ENCODE measurements at places on chromosomes 6 and 20.

DNA sequence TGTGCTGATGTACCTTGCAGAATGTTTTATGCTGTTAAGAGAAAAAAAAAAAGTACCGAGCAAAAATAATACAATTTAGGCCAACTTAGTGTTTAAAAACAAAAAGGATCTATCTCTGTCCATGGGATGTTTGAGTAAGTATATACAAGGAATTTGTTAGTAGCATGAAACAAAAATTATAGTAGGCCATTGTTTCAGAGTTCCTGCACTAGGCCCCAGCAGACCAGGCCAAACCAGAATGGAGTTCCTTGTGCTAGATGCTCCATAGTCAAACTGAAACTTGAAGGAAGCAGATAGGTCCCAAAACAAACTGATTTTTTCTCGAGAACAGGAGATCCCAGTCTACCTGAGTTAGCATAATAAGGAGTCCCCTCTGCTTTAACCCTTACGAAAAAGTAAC, 72.5 kb downstream of the SNX9 start:
- peaks cover 52% of the 10 kb centered on the region for H3K4me1 ChIP-seq
- peaks cover 59% of the 10 kb centered on the region for H3K36me3 ChIP-seq
- no peak overlapping the region for H3K4me3 ChIP-seq
- peak overlapping the region; percentile 40 for H3K27ac ChIP-seq
- no peaks in the 10 kb centered on the region for H3K27me3 ChIP-seq
- no peak for DNase-seq

- DNase-seq, result no peak
- no peak overlapping the region for H3K4me3 ChIP-seq
These were observed 217.1 kb upstream of the MAN1A1 start for GRCh38 chr6:119566546-119567260.

DNA sequence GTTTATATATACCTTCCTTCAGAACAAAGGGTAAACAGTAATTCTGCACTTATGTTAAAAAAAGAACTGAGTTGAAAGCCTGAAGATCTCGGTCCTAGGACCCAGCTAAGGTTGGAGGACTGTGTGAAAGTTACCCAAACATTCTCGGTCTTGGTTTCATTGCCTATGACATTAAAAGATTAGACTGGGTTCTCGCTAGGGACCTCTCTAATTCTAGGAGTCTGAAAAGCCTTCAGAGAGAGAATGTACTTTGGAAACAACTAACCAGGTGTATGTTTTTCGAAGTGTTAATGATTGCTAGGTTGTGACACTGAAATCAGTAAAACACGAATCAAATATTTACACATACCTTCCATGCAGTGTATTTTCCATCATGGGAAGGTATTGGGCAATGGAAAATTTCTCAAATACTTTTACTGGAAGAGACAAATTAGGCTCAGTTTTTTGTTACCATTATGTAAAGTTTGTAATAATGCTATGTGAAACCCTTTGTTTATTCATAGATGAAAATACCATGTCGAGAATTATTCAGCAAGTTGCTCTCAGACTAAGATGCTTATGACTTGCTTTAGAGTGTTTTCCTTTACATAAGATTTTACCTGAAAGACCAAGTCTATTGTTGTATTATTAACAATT, 113.7 kb upstream of the LOC128125822 start:
- peaks cover 3% of the 10 kb centered on the region for H3K27me3 ChIP-seq
- DNase-seq, result no peak
- no peak overlapping the region for H3K4me3 ChIP-seq

- no peak for DNase-seq
- H3K27ac ChIP-seq, result no peak overlapping the region
- H3K4me1 ChIP-seq, result peaks cover 44% of the 10 kb centered on the region
- peaks cover 18% of the 10 kb centered on the region for H3K27me3 ChIP-seq
- no peak overlapping the region for H3K4me3 ChIP-seq
- no peaks in the 10 kb centered on the region for H3K36me3 ChIP-seq
These were observed 78.6 kb upstream of the PTPRK start for GRCh38 chr6:128599036-128599435.

DNA sequence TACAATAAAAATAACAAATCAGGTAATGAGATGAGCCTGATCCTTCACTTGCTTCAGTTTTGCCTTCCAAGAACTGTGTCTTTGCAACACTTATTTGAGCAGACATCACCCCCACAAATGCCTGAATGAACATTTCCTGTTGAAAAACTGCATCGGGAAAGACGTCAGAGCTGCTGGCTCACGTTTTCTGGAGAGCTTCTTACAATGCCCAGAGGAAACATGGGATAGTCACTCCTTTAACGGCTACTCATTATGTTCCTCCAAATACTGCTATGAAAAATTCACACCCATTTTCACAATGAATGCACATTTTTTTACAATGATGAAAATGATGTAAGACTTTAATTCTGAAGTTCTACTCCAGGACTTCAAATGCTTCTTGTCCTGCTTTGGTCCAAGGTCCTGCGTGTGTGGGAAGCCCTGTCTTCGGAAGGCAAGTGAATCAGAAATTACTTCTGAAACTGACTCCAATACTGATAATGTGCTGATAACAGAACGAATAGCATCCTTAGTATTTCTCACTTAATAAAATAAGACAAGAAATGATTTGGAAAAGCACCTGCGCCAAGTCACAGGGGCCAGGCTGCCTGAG, 238.0 kb downstream of the ANKRD60 start:
- DNase-seq, result no peak
- peaks cover 48% of the 10 kb centered on the region for H3K27me3 ChIP-seq
- no peak overlapping the region for H3K4me3 ChIP-seq
- no peak overlapping the region for H3K27ac ChIP-seq
- H3K36me3 ChIP-seq, result no peaks in the 10 kb centered on the region
- no peaks in the 10 kb centered on the region for H3K4me1 ChIP-seq

DNA sequence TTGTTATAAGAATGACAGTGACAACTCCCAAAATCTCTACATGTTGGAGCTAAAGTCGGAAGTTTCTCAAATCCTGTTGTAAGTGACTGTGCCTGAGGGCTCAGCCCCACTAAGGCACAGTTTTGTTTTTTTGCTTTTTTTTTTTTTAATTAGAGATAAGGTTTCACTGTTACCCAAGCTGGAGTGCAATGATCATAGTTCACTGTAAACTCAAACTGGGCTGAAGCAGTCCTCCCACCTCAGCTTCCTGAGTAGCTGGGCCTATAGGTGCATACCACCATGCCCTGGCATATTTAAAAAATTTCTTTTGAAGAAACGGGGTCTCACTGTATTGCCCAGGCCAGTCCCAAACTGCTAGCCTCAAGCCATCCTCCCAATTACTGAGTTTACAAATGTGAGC, 96.9 kb downstream of the DTD1 start:
- DNase-seq, result no peak
- no peaks in the 10 kb centered on the region for H3K27me3 ChIP-seq
- peaks cover 1% of the 10 kb centered on the region for H3K36me3 ChIP-seq
- H3K4me3 ChIP-seq, result no peak overlapping the region

DNA sequence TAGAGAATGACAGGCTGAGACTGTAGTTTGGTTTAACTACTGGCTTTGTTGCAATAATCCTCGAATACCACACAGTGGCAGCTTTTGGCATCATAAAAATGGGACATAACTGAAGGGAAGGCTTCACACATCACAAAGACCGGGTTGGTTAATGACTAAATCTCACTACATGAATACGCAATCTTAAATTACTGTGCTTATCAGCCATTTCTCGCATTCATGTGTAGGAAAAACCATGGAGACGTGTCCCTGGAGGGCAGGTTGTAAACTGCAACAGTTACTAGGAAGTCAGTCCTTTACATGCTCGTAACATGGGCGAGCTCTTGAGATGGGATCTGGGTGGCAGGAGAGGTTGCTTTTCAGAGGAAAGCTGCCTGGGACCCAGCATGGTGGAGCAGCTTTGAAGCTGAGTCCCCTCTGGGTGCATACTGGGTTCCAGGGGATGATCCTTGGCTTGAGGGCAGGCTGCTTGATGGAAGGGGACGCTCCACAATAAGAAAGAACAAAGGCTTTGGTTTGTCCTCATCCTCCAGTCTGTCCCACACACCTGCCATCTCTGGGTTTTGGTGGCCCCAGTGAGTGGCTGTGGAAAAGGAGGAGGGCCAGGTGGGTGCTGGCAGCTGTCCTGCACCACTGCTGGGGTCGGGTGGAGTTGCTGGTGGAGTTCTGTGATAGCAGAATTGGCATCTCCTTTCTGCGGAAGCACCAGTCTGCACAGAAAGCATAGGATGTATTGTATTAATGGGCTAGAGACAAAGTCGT, 2.1 kb downstream of the RPS21 start:
- H3K36me3 ChIP-seq, result peaks cover 84% of the 10 kb centered on the region
- peak overlapping the region; percentile 95 for H3K4me3 ChIP-seq
- H3K4me1 ChIP-seq, result peaks cover 35% of the 10 kb centered on the region
- no peaks in the 10 kb centered on the region for H3K27me3 ChIP-seq
- no peak for DNase-seq

DNA sequence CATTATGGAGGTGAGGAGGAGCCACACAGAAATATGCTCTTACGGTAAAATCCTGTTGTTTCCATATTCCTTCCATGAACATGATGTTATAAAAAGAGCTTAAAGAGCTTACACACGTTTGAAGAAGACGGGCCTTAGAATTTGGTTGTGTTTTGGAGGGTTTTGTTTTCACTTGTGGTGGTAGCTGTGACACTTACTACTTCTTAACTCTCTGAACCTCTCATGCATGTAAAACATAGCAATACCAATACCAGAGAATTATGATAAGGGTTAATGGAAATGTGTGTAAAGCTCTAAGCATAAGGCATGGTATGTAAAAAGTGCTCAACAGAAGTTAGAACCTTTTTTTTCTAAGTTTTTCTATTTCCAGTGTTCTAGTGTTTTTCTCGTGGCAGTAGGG, 256.1 kb upstream of the KCNQ5 start:
- no peak overlapping the region for H3K4me3 ChIP-seq
- H3K4me1 ChIP-seq, result no peaks in the 10 kb centered on the region
- H3K27me3 ChIP-seq, result no peaks in the 10 kb centered on the region
- no peaks in the 10 kb centered on the region for H3K36me3 ChIP-seq
- no peak for DNase-seq
- no peak overlapping the region for H3K27ac ChIP-seq

DNA sequence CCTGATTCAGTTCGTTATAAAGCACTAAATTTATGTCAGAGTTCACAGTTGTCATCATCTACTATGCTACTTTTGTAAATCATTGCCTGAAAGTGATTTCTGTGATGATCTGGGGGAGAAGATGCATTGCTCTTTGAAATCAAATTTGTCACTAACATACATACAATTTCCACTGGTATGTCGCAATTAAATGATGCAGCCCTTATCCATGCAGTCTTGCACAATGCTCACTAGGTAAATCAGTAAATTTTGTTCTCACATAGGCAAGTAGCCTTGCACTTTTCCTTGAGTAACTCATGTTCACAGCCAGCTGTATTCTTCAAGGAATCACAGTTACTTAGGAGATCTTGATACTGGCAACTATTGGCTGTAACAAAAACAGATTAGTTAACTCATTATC, 20.8 kb downstream of the CRISP2 start:
- no peak overlapping the region for H3K27ac ChIP-seq
- no peak for DNase-seq
- H3K27me3 ChIP-seq, result no peaks in the 10 kb centered on the region
- no peak overlapping the region for H3K4me3 ChIP-seq

DNA sequence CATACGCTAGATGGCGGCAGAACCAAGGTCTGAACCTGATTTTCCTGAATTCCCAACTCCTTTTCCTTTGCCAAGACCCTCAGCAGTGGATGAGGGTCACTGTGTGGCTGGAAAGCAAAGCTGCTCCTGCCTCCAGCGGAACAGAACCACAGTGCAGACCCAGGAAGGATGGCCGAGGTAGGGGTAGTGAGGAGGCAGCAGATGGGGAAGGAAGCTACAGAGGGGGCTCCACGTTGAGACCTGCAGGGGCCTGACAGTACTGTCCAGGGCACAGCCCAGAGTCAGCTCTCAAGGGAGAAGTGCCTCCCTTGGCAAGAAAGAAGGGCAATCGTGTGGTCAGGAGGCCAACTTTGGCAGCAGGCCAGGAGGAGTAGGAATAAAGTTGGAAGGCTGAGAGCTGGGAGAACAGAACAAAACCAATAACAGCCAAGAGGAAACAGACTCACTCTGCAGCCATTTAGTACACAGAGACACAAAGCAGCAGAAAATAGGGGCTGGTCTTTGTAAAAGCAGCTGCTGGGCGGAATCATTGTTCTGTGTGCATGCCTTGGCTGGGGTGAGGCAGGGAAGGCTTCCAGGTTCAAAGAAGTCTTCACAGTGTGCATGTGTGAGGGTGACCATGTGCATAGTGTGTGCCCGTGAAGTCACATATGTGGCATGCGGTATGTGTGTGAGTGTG, 3.1 kb downstream of the GABRR2 start:
- H3K36me3 ChIP-seq, result peaks cover 11% of the 10 kb centered on the region
- no peak for DNase-seq
- no peaks in the 10 kb centered on the region for H3K4me1 ChIP-seq
- no peaks in the 10 kb centered on the region for H3K27me3 ChIP-seq
- no peak overlapping the region for H3K4me3 ChIP-seq

DNA sequence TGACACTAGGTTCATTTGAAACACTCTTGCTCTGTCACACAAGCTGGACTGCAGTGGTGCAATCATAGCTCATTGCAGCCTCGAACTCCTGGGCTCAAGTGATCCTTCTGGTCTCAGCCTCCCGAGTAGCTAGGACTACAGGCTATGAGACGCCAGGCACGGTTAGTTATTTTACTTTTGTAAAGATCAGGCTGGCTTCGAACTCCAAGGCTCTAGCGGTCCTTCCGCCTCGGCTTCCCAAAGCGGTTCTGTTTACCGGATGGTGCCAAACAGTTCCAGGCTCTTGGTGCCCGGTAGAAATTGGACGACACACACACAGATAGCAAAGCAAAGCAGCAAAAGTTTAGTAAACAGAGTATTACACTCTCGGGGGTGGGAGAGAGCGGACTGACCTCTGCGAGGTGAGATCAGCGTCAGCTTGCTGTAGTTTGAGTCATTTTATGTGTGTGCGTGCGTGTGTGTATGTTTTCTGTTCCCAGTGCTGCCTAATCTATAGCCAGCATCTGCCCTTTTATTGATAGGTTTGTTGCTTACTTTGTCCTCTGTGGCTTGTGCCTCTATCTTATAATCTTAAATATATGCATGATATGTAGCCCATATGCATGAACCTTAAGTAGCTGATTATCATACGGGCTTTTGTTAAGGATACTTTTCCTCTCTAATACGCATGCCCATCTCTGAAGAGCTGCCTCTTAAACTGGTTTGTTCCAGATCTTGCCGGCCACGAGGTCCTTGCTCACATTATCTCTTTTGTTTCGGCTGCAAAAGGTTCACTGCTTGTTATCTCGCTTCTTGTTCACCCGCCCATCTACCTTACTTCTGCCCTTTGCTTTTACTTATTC, 75.2 kb downstream of the OR2B2 start:
- H3K4me1 ChIP-seq, result peaks cover 23% of the 10 kb centered on the region
- peaks cover 6% of the 10 kb centered on the region for H3K27me3 ChIP-seq
- peak; percentile 68 for DNase-seq
- no peak overlapping the region for H3K4me3 ChIP-seq
- H3K27ac ChIP-seq, result no peak overlapping the region

DNA sequence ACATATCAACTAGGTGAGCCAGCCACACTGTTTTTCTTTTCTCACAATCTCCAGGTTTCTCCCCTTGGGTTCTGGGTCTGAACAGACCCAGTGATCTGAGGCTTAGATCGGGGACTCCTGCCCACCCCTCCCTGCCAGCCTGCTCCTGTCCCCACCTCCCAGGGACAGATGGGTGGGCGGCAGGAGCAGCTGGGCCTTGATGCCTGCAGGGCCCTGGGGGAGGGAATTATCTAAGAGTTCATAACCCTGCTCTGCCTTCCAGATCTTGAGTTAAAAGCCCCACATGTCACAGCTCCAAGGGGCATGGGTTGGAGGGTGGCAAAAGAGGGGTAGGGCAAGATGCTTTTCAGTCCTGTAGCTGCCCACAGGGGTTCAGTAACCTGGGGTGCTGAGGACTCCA, 5.2 kb upstream of the XKR7 start:
- peaks cover 64% of the 10 kb centered on the region for H3K27me3 ChIP-seq
- no peak for DNase-seq
- H3K4me3 ChIP-seq, result no peak overlapping the region
- H3K4me1 ChIP-seq, result peaks cover 3% of the 10 kb centered on the region
- no peak overlapping the region for H3K27ac ChIP-seq
